Right hindlimb (tissue), 1 donor: ENCODE measurements at places on chromosomes 2 and 18.

DNA sequence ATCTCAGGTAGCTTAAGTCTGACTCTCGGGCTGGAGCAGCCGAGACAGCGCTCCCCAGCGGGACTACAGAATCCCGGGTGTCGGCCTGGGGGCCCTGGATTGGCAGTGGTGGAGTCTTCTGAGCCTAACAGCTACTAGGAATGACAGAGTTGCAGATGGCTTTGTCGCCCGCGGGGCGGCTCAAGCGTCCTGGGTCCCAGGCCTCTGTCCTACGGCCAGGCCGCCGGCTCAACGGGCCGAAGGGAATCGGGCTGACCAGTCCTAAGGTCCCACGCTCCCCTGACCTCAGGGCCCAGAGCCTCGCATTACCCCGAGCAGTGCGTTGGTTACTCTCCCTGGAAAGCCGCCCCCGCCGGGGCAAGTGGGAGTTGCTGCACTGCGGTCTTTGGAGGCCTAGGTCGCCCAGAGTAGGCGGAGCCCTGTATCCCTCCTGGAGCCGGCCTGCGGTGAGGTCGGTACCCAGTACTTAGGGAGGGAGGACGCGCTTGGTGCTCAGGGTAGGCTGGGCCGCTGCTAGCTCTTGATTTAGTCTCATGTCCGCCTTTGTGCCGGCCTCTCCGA is 8.8 kb downstream of the SIX2 start:
- no peak for DNase-seq

- no peak for DNase-seq
Measured at GRCh38 chr2:101179982-101180381, 28.8 kb upstream of the TBC1D8 start.

DNA sequence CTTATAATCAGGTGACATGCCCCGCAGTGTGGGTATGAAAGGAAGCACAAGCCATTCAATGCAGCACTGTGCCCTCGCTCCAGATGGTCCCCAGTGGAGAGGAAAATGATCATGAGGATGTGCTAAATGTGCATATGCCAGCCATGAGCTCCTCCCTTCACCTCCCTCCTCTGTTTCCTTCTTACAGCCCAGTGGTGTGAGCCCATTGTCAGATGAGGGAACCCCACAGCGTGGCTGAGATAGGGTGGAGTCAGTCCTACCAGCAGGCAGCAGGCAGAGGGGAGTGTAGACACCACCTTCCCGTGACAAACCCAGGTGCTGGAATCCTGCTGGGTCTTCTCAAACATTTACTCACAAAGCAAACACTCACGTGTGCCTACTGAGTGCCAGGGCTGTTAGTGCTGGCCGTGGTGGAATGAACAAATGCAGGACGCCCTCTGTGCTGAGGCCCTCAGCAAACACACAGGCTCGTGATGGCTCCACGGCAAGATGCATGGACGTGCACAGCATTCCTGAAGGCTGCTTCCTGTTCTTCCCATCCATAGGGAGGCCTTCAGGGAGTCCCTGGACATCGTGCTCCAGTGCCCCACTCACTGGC is 181.7 kb upstream of the TPO start:
- DNase-seq, result no peak

GRCh38 chr2:239438995-239439753 is 38.4 kb upstream of the HDAC4 start:
- no peak for DNase-seq

DNA sequence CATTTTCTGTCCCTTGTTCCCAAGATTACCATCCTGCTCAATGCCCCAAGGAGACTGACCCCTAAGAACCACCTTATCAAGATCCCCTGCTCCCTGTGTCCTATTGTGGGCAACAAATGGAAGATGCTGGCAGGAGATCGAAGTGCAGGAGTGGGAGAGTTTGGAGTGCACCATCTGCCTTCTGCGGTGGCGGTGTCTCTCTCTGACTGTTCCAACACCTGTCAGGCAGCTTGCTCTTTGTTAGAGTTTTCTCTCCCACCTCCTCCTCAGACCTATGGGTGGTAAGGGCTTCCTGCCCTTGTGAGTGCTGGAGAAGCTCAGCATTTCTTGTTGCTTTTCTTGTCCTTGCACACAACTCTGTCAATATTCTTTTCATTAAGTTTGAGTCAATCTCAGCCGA is 64.1 kb upstream of the SPHKAP start:
- no peak for DNase-seq

DNA sequence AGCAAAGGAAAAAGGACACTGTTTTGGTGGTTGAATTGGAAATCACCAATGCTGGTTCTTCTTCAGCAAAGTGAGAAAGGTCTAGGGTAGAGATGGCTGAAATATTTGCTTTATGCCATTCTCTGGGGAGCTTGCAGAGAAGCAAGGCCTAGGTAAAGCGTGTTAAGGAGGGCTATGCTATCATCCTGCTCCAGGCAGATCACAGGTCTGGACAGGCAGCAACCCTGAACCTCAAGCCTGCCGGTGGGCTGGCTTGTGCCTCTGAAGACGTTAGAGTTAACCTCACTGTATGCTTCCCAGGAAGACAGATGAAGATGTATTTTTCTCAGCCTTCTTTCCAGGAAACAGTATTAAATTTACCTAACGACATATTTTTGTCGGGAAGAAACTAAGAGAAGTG is 138.5 kb upstream of the LYPD6 start:
- DNase-seq, result no peak

GRCh38 chr2:29120846-29121245 is 5.6 kb downstream of the CLIP4 start:
- DNase-seq, result no peak

GRCh38 chr18:2606335-2606734 is 35.0 kb downstream of the NDC80 start:
- no peak for DNase-seq

DNA sequence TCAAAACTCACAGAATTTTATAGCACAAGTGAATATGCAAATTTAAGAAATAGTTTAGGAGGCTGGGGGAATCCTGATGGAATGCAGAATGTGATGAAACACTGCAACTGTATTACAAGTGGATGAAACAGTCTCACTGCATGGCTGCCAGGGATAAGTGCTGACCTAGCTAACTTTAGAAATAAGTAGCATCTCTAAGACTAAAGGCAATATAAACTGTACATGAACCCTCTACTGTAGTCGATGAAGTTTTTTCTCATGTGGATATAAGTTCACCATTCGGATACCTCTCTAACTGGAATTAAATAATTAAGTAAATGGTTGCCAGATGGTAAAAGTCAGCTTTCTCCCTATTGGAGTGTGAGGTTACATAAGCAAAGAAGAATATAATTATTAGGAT is 777.8 kb upstream of the RAB6C start:
- no peak for DNase-seq

- no peak for DNase-seq
Measured at GRCh38 chr2:60352491-60353405, 200.7 kb downstream of the BCL11A start.

DNA sequence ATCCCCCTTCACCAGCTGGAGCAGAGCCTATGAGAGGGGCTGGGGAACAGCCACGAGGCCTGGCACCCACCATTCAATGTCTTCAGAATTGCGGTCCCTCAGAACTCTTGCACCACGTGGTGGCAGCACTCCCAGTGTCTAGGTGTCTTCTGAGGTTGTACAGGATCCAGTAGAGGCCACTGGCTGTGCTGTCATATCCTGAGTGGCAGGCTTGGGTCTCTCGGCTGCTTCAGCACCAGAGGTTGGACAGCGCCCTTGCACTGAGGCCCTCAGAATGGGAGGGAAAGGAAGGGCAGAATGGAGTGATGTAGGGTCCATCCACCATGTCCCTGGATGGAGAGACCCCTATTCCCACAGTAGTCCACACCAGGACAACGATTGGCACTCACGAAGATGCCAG is 112.0 kb upstream of the TEKT4 start:
- DNase-seq, result no peak

- DNase-seq, result no peak
Measured at GRCh38 chr2:132773331-132773730, 103.3 kb upstream of the LYPD1 start.

- DNase-seq, result no peak
Measured at GRCh38 chr2:229246334-229246733, 24.8 kb downstream of the PID1 start.

DNA sequence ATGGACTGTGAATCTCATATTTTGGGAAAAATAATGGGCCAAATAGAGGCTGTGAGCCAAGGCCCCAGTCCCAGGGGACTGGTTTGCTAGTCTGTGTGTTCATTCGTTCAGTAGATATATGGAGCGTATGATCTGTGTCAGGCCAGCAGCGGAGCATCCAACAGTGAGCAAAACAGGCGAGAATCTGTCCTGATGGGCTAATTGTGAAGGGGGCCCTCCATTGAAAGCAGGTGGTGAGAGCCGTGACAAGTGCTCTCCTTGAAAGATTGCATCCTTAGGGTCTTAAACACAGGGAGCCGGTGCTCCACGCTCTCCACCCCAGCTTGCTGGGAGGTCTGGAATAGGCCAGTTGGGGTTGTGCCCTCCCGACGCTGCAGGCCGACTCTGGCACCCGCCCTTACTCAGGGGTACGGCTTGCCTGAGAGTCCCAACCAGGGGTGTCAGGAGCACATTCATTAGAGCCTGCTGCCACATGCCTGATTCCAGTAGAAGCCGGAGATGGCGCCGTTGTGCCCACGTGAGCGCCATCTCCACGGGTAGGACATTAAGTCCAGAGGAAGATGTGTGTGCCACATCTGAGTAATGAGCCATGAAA is 213.3 kb downstream of the SH3RF3 start:
- peak; percentile 18 for DNase-seq
